GDM1 (cell line): ENCODE measurements at places on chromosomes 6 and 20.
A peak's percentile ranks its signal among the peaks of the same experiment; 100 is the strongest.

GRCh38 chr20:59469267-59470252 lies 134.8 kb upstream of the PHACTR3 start:
- no peak for DNase-seq

GRCh38 chr20:50083034-50083433 lies 29.9 kb downstream of the UBE2V1 start:
- DNase-seq: no peak

GRCh38 chr20:19492687-19493336 lies 265.2 kb upstream of the RIN2 start:
- DNase-seq: no peak

GRCh38 chr6:15389084-15389764 lies 143.4 kb downstream of the JARID2 start:
- no peak for DNase-seq

DNA sequence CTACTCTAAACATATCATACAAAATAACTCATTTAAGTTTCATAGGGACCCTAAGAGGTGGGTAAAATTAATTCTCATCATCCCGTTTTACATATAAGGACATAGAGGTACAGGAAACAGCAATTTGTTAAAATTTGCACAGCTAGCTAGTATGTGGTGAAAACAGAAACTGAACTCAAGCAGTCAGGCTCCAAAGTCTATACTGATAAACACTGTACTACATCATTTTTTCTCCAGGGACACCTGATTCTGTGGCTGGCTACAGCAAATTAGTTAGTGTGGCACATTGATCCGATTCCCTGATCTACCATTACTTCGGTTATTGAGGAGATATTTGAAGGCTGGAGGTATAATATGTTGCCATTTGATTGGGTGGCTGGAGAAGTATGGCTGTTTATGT lies 36.2 kb upstream of the E2F3 start:
- DNase-seq: no peak

- DNase-seq: no peak
Measured at GRCh38 chr20:14622796-14623195, 285.4 kb upstream of the FLRT3 start.

DNA sequence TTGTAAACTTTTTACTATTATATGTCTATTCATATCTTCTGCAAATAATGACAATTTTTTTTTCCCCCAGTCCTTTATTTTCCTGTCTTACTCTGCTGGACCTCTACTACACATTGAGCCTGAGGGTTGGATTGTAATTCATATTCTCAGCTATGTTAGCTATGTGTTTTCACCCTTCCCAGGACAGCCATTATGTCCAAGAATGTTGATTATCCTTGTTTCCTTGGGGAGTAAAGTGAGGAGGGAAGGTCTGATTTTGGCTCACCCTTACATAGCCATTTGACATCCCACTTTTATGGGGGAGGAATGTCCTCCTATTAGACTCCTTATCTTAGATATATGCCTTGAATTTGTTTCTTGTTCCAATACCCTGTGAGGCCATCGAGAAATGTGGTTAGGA lies 17.6 kb upstream of the TBC1D32 start:
- no peak for DNase-seq

DNA sequence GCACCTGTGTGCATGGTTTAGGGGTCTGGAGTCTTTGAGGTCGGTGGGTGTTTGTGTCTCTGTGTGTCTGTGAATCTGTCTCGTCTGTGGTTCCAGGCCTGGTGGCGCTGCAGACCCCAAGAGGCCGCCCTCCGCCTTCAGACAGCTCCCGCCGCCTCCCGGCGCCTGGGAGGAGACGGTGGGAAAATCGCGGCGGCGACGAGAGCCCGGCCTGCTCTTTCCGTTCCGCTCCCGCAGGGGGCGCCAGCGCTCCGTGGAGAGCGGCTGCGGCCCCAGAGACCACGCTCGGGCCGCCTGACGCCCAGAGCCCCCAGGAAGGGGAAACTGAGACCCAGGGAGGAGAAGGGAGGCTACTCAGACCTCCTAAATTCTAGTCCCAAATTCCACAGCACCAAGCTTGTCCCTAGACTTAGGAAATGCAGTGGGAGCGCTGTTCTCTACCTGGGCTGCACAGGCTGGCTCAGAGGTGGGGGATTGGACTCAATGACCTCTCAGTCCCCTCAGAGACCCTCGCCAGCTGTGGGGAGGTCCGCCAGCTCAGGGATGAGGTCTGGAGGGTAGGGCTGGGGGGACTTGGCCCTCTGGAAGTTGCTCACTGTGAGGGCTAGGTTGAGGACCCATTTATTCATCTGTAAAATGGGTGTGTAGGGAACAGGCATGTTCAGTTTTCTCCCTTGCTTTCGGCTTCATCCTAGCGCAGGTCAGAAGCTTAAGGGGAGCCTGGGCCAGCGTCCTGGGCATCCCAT lies 36.9 kb upstream of the BLCAP start:
- no peak for DNase-seq

DNA sequence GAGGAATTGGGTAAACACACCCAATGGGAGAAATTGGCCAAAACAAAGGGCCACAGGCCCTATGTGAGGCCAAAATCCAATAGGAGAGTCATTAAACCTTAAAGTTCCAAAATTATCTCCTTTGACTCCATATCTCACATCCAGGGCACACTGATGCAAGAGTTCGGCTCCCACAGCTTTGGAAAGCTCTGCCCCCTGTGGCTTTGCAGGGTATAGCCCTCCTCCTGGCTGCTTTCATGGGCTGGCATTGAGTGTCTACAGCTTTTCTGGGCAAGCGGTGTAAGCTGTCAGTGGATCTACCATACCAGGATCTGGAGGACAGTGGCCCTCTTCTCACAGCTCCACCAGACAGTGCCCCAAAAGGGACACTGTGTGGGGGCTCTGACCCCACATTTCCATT lies 160.5 kb downstream of the ADGRG6 start:
- no peak for DNase-seq

- DNase-seq: no peak
Measured at GRCh38 chr20:17767624-17768023, 67.9 kb downstream of the BANF2 start.

DNA sequence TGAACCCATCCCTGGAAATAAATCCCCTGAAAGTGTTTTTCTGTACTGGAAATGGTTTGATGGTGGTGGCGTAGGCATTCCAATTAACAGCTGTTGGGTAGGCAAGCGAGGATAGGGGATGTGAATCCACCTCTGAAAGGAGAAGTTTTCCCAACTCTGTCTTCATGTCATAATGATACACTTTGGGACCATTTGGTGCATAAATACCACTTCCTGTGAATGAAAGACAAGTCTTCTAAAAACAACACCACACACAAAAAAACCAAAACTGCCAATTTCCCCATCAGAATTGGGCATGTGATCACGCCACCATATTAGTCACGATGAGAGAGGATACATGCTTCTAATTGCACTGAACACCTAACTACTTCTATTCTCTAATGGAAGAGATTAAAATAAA lies 6.4 kb downstream of the VNN2 start:
- no peak for DNase-seq

DNA sequence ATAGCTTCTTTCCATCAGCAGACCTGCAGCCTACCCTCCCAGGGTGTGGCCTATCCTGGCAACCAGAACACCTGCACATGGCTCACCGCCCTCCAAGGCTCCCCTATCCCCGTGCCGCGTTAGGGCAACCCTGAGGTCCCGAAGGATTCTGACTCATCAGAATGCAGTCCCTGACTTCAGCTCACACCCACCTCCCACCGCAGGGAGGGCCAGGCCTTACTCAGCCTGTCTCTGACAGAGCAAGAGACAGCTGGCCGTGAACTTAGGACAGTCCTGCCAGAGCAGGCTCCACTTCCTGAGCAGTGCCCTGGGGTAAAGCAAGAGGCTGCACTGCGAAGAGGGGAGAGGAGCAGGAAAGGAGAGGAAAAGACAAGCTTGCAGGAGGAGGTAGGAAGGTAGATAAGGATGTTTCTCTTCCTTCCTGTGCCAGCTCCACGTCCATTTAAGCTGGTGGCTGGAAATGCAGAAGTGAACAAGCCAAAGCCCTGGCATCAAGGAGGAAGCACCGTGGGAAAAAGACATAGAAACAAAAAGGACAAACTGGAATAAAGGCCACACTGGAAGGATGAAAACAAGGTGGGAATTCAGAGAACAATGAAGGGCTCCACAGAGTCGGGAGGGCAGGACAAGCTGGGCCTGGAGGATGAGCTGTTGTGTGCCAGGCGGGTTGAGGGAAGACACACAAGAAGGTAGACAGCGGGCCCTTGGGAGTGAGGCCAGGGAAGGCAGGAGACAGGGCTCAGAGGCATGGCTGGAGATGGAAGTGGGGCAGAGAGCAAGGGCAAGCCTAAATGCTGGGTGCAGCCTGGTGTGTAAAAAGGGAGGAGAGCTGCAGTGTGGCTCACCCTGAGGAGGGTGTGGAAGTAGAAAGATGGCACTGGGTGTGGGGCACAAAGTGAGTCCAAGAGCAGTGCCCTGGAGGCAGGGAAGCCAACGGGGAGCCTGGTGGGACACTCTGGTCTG lies 102.7 kb downstream of the SLC23A2 start:
- DNase-seq: peak; percentile 49

DNA sequence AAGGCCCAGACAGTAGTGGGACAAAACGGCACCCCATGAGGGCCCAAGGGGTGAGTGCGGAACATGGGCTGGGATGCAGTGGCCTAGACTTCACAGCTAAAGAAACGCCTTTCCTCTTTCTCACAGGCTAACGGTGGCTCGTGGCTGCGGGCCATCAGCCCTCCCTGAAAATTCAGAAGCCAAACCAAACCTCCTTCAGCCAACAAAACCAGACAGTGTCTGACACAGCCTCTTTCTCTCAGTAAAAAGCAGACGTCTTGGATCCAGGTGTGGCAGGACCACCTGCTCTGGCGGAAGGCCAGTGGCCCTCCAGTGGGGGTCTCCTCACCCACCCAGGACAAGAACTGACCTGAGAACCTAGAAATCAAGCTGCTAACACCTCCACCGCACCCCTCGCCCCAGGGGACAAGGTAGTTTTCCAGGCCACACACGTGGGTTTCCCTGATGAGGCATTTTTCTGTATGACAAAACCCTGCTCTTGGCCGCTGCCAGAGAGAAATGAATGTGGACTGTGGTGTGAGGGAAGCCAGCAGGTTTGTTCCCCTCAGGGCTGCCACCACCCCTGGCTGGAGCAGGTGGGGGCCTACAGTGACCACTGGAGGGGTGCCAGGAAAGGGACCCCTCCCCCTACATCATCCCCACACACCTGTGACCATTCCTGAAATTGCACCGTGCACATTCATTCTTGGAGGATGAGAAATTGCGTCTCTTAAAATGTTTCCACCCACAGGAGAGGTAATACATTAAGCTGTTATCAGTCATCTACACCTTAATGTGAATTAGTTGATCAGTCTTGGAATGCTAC lies 76.8 kb upstream of the PIM1 start:
- DNase-seq: no peak

- no peak for DNase-seq
Measured at GRCh38 chr6:121498481-121499276, 63.2 kb downstream of the GJA1 start.
